Stimulated activated CD8-positive, alpha-beta memory T cell treated with anti-CD3 and anti-CD28 coated beads, Interleukin-15, amount 100 ng/mL, for 1 hour (primary cell): ENCODE measurements at places on chromosomes 1 and 21.

DNA sequence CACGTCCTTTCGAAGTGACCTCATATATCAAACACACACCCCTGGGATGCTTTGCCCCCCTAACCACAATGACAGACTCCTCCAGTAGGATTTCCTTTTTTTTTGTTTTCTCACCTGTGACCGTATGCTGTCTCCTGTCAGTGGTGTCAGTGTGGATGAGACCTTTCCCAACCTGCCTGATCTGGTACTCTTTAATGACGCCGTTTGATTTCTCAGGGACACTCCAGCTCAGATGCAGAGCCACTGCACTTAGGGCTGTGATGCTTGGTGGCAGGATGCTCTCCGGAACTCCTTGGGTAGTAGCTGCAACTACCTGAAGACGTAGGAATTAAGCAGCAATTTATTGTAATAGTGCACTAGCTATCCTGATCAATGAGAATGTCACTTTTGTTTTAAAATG, 212.6 kb downstream of the KCTD3 start:
- DNase-seq = no peak

DNA sequence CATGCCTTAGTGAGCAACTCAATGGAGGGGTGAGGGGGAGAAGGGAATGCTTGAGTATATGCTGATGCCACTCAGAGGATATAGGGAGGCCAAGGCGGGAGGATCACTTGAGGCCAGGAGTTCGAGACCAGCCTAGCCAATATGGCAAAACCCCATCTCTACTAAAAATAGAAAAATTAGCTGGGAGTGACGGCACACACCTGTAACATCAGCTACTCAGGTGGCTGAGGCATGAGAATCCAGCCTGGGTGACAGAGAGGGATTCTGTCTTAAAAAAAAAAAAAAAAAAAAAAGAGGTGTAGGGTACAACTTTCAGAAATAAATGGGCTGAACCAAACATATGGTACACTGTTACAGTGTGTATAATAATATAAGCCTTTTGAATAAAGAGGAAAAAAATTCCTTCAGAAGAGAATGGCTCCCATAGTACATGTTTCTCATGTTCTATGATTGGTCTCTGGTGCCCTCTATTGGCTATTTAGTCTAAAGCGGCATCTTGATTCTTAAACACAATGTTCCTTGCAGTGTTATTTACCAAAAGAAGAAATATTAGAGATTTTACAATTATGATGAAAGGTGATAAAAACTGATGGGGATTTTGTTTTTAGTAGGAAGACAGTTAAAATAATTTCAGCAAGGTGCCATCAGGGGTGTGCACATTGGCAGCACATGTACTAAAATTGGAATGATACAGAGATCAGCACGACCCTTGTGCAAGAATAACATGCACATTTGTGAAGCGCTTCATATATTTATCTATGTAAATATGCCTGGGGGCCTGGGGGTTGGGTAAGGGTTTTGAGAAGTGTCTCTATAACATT, 109.8 kb downstream of the PATJ start:
- no peak for DNase-seq

- no peak for DNase-seq
Measured at GRCh38 chr21:21606041-21606440, 607.8 kb downstream of the NCAM2 start.

DNA sequence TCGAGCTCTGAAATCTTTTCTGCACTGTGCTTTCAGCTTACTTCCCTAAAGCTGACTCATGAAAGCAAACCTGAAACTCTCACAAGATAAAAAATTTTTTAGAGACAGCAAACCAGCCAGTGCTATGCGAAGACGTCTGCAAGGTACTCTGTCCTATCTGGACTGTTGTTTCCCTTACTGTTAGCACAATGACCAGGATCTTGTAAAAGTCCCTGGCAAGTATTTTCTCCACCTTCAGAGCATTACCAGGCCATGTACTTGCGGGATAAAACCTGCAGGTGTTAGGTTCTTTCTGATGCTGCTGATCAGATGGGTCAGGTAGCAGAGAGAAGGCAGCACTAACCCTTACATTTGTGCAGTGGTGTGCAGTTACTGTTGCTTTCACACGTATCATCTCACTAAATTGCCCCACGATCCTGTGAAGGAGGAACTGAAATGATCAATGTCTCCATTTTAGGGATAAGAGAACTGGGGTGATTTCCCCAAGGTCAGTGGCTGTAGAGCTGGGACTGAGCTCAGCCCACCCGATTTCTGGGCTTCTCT, 56.6 kb downstream of the PLXNA2 start:
- no peak for DNase-seq

- no peak for DNase-seq
Measured at GRCh38 chr1:64488862-64489261, 18.9 kb downstream of the CACHD1 start.

GRCh38 chr1:212290608-212291007, 5.4 kb downstream of the PPP2R5A start:
- no peak for DNase-seq

DNA sequence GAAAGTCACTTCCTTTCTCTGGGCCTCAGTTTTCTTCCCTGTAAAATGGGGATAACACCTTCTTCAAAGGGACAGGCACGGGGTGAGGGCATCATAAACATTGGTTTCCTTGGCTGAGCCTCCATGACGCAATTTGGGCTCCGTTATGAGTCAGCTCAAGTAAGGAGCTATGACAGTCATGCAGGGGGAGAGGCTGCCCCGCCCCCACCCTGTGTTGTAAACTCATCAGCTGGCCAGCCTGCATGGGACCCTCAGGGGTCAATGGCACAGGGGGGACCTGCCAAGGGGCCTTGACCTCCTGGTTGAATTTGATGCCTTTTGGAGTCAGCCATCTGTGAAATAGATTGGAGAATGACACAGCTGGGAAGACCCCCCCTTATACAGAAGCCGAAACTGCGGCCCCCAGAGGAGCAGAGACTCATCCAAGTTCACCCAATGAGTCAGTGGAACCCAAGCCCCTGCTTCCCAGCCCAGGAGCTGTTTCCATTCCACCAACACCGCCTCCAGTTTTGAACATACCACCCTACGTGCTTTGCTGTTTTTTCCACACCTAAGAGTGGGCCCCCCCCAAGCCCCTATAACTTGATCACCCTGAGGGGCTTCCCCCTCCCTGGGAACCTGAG, 36.8 kb upstream of the RUNX3 start:
- DNase-seq = no peak

DNA sequence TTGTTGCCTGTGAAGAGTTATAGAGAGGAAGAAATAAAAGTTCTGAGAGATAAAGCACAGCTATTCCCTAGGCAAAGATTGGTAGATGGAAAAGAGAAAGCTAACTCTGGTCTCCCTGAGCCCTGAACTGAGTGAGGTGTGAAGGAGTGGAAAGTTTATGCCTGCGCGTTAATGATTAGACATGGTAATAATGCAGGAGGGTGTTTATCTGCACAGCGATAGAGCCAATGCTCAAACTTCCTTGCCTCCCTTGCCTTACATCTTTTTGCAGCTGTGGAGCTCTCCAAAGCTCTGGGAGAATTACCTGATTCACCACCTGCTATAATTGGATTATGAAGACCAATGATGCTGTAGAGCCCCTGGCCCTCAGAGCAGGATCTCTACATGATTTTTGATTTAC, 32.8 kb upstream of the CHRM3 start:
- no peak for DNase-seq

GRCh38 chr1:5525597-5526384, 466.4 kb downstream of the NPHP4 start:
- DNase-seq = no peak

GRCh38 chr1:15618655-15619525, 1.6 kb downstream of the DDI2 start:
- DNase-seq = no peak

GRCh38 chr1:66542314-66542713, 8.4 kb downstream of the SGIP1 start:
- DNase-seq = no peak

- DNase-seq = no peak
Measured at GRCh38 chr1:55816456-55817426, 601.6 kb upstream of the USP24 start.

- no peak for DNase-seq
Measured at GRCh38 chr1:98373056-98373455, 288.5 kb upstream of the SNX7 start.

DNA sequence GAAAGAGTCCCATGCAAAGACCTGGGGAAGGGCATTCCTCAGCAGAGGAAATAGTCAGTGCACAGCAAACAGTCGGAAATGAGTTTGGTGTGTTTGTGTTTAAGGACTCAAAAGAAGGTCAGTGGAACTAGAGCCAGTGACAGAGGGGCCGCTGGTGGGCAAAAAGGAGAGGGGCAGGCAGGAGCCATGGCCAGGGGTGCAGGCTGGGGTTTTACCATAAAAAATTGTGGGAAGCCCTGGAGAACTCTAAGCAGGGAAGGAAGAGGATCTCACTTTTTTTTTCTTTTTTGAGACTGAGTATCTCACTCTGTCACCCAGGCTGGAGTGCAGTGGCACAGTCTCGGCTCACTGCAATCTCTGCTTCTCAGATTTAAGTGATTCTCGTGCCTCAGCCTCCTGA, 33.7 kb upstream of the TARDBP start:
- DNase-seq = no peak

GRCh38 chr1:66374561-66375111, 159.3 kb upstream of the SGIP1 start:
- DNase-seq = no peak

DNA sequence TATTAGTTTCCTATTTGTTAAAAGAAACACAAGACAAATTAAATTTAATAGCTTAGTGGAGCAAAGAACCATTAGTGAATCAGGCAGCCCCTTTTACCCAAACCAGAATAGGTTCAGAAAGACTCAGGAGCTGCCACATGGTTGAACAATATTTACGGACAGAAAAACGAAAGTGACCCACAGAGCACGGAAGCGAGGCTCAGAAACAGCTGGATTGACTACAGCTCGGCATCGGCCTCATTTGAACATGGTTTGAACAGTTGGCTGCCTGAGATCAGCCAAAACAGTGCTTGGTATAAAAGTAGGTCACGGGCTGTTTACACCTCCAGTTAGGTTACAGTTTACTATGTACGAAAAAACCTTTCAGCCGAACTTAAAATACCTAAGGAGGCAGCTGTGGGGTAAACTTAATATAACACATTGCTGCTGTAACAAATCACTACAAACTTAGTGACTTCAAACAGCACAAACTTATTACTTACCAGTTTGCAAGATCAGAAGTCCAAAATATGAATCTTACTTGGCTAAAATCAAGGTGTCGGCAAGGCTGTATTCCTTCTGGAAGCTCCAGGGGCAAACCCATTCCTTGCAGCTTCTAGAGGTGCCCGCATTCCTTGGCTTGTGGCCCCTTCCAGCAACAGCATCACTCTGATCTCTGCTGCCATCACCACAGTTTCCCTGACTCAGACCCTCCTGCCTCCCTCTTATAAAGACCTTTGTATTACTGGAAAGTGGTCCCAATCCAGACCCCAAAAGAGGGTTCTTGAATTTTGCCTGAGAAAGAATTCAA, 11.8 kb downstream of the PADI4 start:
- DNase-seq = no peak
